Hematopoietic multipotent progenitor cell (in vitro differentiated cells): ENCODE measurements at places on chromosomes 1 and 21.

DNA sequence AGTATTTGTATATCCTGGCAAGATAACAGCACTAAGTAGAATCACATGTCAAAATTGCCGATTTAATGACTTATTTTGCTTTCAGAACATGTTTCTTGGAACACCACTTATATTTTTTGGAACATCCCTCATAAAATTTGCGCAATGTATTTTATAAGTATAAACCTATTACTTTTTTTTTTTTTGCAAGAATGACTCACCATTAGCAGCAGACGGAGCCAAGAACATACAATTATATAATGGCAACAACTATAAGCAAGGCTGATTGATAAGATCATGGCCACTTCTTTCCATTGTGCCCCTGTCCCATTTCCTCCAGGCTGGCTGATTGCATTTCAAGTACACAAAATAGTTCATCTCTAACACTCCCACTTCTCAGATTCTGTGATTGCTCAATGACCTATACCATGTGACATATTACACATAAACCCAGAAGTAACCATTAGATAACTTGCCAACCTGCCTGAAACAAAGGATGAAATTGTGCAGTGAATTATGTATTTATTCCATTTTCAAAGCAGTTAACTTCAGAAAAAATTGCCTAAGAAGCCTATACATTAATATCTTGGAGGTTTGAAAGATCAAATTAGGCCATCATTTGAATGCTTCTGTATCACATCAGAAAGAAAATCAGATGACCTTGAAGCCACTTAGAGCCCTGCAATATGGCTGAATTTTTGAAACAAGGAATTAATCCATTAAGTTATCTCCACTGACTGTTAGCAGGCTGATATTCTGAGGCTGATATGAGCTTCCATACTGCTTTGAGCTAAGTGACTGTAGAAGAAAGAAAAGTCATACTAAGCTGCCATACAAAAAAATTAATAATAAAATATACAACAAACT is 77.8 kb upstream of the PRMT6 start:
- DNase-seq, result no peak

DNA sequence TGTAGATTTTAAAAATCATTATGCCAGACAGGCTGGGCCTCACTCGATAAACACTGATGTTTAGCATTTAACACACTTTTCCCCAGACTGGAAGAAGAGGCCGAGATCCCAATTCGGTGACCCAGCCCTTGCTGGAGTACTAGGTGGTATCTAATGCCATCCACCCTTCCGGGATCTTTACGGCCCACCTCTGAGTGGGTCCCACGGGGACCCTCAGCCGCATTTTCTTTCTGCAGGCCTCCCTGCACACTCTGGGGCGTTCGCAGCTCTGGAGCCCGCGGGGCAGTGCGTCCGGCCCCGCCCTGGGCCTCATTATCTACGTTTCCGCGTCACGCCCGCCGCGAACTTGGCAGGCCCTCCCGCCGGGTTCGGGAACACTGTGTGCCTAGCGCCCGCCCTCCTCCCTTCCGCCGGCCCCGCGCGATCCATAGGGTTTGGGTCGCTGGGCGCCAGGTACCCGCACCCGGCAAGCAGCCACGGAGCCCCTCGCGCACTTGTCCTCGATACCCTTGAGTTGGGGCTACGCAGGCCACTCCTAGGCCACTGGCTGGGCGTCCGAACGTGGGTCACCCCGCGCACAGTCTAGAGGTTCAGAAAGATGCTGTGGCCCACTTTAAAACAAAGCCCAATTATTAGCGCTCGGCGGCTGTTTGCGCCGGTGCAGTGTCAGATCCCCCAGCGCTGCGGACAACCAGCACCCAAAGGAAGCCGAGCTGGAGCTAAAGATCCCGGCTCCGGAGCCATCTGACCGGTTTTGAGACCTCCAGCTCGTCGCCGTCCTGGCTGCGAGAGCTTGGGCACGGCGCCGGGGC is 950 bp upstream of the EVA1C start:
- no peak for DNase-seq

GRCh38 chr1:28280977-28281381 is 21.7 kb downstream of the SESN2 start:
- no peak for DNase-seq

- no peak for DNase-seq
These were observed 45.2 kb upstream of the LRRC8C start for GRCh38 chr1:89587729-89588161.

DNA sequence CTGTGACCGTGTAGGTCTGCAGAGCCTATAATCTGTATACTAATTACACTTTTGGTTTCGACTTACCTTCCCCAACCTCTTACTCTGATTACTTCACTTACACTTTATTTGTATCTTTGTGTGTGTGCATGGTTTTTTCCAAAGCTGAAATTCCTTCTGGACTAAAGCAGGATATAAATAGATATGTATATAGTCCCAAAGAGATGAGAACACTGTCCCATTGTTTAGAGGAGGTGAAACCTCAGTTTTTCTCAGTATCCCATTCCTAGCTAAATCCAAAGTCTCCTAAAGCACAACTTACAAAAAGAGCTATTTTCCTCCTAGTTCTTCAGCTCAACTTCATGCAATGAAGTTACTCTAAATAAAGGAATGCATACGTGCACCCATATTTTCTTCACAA is 442.2 kb downstream of the SMYD3 start:
- DNase-seq, result no peak

DNA sequence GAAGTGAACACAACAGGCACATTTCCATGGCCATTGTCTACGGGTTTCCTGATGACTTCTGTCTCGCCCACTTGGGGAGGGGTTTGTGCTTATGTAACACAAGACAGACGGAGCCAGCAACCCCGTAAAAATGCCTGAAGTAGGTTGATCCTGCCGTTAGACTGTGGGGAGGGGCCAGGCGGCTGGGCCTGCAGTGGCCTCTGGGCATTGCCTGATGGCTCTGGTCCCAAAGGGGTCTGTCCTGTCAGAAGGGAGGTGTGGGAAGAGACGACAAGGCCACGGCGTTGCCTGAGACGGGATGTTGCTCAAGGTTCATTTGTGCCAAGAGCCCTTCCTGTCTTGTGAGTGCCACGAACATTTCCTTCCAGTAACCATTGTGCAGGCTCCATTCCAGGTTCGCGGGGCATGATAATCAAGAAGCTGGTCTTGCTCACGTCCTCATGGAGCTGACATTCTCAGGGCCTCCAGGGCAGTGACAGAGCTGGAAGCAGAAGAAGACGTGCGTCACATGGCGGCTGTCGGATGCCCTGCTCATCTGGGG is 44.7 kb downstream of the ABCG1 start:
- DNase-seq, result no peak

- no peak for DNase-seq
These were observed 552.0 kb upstream of the USP24 start for GRCh38 chr1:55767171-55767570.

- DNase-seq, result no peak
These were observed 208.9 kb upstream of the C1orf174 start for GRCh38 chr1:4108758-4109627.

- no peak for DNase-seq
These were observed 209.2 kb downstream of the SDCCAG8 start for GRCh38 chr1:243465081-243465480.

DNA sequence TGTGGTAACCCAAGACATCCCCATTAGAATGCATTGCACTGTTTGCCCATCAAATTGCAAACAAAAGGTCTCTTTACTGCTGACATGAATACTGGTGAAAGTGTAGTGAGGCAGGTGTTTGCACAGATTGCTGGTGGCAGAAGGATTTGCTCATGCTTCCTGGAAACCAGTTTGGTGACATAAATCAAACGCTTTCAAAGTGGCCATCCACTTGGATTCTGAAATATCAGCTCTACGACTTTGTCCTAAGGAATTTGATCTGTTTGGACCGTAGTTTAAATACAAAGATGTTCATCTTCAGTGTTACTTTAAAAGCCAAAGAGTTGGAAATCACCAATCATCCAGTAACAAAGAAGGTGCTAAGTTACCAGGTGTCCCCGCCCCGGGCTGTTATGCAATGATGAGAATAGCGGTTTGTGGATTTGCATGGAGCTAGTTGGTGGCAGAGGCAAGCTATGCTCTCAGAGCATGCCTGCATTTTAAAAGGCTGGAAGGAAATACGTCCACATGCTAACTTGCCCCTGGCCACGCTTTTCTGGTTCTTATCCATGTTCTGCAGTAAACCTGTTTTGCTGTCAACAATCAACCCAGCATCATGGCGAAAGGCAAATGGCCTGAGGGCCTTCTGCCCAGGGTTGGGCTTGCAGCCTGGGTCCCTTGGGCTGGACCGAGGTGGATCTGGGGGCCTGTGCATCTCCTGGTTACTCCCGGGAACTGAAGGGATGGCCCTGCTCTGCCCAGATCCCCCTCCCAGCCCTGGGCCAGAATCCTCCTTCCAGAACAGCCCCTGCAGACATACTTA is 49.2 kb downstream of the UMODL1 start:
- peak; percentile 51 for DNase-seq

DNA sequence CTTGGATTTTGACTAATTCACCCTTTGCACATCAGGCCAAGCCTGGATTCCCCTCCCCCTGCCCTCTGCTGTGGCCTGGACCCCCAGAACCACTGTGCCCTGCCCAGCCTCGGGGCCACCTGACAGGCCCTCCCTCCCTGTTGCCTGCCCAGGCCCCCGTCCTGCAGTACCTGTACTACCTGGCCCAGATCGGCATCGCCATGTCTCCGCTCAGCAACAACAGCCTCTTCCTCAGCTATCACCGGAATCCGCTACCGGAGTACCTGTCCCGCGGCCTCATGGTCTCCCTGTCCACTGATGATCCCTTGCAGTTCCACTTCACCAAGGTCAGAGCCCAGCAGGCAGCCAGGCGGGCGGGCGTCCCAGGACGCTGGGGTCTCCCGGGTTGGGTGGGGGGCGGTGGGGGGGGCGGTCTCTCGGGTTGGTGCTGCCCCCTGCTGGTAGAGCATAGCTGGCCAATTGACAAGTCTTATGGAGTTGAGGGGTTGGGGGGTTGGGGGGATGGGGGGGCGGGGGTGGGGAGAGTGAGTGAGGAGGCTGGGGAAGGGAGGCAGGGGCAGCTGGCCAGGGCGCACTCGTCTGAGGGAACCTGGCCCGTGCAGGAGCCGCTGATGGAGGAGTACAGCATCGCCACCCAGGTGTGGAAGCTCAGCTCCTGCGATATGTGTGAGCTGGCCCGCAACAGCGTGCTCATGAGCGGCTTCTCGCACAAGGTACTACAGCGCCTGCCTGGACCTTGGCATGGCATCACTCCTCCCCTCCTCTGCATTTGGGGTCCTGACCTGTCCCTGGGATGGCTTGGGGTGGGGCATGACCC is 10.7 kb downstream of the AMPD2 start:
- no peak for DNase-seq

DNA sequence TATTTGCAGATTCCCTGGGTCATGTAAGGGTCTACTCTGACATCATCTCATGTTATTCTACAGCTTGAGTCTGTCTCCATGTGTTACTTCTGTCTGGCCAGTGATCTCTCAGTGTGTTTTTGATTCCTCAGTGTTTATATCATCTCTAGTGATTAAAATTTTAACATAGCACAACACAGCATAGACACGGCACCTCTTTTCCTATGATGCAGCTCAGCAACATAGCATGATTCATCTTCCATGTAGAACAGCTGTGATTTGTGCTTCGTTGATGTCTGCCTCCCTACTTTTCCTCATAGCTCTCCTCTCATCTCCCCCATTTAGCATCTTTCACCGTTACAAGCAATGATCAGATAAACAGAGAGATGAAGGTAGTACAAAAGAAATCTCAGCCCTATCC is 163.9 kb upstream of the DPT start:
- DNase-seq, result no peak

GRCh38 chr1:37629008-37629407 is 5.7 kb downstream of the RSPO1 start:
- no peak for DNase-seq

DNA sequence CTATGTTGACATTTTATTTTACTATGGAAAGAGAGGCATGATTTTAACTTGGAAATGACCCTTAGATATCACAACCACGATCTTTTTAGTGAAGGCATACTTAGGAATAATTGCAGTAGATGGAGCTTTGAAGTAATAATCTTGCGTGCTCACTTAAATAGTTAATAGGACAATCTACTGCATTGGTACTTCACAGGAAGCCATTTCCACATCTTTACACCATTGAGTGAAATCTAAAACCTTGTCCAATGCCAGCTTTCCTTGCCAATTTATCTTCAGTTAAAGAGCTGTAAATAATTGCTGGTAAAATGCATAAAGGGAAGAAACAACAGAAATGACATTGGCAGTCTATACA is 586.3 kb downstream of the ADGRL2 start:
- DNase-seq, result no peak

GRCh38 chr1:107529511-107530149 is 388.8 kb downstream of the NTNG1 start:
- DNase-seq, result peak; percentile 23

DNA sequence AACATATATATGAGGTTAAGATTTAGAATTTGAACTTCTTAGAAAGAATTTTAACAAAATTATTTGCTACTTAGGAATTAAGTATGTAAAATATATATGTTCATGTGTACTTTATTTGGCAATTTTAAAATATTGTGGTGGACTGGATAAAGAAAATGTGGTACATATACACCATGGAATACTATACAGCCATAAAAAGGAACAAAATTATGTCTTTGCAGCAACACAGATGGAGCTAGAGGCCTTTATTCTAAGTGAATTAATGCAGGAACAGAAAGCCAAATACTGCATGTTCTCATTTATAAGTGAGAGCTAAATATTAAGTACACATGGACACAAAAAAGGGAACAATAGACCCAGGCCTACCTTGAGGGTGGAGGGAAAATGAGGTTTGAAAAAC is 72.2 kb upstream of the FMN2 start:
- no peak for DNase-seq

DNA sequence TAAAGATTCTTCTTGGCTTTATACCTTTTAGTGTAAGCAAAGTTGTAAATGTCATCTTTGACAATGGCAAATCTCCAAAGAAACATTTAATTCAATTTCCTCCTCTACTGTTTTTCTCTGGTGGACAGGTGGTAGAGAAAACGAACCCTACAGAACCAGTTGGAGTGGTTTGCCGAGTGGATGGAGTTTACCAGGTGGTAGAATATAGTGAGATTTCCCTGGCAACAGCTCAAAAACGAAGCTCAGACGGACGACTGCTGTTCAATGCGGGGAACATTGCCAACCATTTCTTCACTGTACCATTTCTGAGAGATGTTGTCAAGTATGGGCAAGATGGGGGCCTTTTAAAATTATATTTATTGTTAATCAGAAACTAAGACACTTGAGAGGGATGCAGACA is 25.8 kb downstream of the UAP1 start:
- no peak for DNase-seq

GRCh38 chr1:58434181-58434580 is 112.3 kb downstream of the OMA1 start:
- DNase-seq, result no peak

DNA sequence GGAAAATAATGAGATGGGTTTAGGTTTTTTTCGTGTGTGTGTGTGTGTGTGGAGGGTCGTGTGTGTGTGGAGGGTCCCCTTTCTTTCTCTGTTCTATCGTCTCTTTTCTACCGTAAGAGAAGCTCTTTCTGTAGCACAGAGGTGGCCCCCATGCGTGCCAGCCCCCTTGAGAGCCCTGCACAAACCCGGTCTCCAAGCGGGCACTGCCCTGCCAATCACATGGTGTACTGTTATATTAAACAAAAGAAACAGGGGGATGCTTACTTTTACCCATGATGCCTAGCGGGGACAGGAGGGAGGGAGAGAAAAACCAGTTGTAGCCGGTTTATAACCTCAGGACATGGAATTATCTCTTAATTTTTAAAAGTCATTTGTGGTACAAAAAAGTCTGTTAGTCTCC is 41.0 kb downstream of the GATAD2B start:
- DNase-seq, result no peak

- no peak for DNase-seq
These were observed 2.3 kb upstream of the RGS13 start for GRCh38 chr1:192633533-192634253.

GRCh38 chr21:32611471-32611997 is 643 bp downstream of the CFAP298 start:
- DNase-seq, result no peak
